CD4-positive, alpha-beta T cell treated with Interleukin-4 for 4 hours (primary cell): ENCODE measurements at places on chromosomes 7 and 10.

GRCh38 chr7:13508586-13508985 is 480.9 kb downstream of the ETV1 start:
- no peak for DNase-seq

- no peak for DNase-seq
Observed at GRCh38 chr10:71266147-71266917, 52.7 kb upstream of the SLC29A3 start.

DNA sequence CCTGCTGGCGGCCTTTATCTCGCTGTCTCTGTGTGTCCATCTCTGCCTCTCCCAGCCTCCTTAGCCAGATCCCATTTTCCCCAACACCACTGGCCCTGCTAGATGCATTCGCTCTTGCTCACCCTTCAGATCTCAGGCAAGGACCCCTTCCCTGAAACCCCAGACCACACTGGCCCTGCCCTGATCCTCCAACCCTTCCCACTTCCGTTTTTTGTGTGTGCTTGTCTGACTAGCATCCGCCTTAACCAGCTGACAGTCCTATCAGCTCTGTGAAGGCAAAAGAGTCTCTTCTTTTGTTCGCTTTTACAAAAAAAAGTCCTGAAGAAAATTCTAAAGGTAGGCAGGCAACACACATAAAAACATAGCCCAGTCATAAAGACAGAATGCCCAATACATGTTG is 28.7 kb downstream of the CHST15 start:
- DNase-seq: peak; percentile 48

- DNase-seq: no peak
Observed at GRCh38 chr7:127527561-127527960, 57.8 kb downstream of the GCC1 start.

- DNase-seq: no peak
Observed at GRCh38 chr7:14836571-14837189, 65.9 kb downstream of the DGKB start.

DNA sequence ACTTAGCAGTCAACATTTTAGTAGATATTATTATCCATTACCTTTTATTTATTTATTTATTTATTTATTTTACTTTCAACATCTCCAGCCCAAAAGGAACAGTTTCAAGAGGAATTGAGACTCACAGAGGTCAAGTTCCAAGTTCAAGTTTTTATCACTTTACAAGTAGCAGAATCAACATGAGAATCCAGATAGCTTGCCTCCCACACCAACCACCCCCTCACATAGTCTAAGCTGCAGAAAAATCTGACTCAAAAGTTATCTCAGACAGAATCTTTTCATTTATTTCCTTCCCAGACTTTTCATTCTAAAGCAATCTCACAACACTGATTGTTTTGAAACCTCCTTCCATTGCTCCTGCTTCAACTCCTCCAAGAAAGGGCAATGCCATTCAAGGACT is 129.6 kb downstream of the GRM3 start:
- no peak for DNase-seq

GRCh38 chr7:84462259-84462658 is 267.7 kb upstream of the SEMA3A start:
- DNase-seq: no peak

DNA sequence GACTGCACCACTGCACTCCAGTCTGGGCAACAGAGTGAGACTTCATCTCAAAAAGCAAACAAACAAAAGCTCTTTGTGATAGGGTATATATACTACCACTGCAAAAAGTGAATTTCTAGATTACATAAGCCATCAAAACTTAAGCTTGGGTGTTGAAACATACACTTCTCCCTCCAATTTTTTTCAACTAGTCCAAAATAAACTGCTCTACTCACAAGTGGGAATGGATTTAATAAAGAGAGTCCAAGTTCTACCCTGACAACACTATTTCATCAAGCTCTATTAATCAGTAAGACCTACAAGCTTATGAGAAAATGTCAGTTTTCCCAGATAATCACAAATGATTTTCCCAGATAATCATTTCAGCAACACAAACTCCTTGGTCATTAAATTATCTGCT is 82.7 kb downstream of the NT5C2 start:
- DNase-seq: no peak

DNA sequence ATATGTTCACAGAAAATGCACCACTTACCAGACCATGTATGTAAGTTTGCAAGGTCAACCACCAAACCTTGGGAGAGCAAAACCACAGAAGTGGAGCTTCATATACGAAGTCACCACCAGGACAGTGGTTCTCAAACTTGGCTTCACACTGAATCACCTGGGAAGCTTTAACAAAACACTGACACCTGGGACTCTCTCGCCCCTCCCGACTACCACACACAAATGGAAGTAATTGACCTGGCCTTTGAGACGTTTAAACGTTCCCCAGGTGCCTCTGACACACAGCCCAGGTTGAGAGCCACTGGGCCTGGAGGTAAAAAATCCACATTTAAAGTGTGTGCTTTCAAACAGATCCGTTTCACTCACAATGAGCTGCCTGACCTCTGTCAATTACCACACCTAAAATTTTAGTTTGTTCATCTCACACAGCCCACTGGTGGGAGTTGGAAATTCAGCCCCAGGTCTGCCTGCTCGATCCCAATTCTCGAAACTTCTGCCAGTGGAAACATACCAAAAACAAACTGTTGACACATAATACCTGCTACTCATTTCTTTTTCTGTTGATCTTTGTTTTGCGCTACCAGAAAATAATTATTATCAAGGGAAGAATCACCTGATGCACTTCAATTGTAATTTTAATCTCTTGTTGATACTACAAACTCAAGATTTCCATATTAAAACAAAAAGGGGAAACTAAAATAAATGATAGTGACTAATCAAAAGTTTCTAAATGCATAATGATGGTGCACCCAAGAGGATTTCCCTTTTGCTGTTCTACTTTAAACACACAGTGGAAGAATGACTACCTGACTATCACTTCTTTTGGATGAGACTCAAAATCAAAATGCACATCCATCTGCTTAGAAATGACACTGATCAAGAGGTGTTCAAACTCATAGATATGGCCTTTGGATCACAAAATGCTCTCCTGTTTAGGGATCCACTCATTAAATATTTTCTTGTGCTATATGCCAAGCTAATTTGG is 26.6 kb downstream of the CDNF start:
- no peak for DNase-seq

- DNase-seq: no peak
Observed at GRCh38 chr7:6365451-6365850, 82.3 kb downstream of the DAGLB start.

DNA sequence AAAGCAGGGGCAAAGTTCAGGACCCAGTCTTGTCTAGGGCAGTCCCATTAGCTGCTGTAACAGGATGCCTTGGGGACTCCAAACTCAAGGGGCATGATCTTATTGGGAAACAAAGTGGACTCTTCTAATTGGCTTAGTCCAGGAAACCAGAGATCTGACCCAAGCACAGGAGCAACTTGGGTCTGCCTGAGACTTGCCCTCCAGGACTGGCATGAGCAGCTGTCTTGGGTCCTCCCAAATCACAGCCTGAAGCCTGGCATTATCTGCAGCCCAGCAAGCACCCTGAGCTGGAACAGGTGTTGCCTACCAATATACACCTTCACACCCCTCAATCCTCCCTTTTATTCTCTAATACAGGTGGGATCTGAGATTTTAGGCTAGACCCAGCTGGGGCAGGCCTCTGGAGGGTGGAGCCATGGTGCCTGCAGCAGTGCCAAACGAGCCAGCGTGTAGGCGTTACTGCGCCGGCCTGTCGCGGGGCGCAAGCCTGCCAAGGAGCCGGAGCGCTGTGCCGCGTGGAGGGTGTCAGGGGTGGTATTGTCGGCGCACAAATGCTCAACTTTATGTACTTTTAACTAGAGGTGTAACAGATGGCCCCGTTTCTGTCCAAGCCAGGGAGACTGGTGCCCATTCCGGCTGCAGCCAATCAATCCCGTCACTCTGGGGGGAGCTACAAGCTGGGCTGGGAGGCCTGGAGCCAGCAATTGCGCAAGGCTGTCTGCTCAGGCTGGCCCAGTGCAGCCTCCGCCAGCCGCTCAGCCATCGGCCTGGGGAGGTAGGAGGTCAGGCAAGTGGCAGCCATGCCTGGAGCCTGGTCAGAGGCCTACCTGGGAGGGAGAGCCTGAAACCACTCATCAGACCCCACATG is 12.8 kb upstream of the LBX1 start:
- no peak for DNase-seq

- no peak for DNase-seq
Observed at GRCh38 chr10:94027197-94027596, 33.5 kb downstream of the PLCE1 start.

DNA sequence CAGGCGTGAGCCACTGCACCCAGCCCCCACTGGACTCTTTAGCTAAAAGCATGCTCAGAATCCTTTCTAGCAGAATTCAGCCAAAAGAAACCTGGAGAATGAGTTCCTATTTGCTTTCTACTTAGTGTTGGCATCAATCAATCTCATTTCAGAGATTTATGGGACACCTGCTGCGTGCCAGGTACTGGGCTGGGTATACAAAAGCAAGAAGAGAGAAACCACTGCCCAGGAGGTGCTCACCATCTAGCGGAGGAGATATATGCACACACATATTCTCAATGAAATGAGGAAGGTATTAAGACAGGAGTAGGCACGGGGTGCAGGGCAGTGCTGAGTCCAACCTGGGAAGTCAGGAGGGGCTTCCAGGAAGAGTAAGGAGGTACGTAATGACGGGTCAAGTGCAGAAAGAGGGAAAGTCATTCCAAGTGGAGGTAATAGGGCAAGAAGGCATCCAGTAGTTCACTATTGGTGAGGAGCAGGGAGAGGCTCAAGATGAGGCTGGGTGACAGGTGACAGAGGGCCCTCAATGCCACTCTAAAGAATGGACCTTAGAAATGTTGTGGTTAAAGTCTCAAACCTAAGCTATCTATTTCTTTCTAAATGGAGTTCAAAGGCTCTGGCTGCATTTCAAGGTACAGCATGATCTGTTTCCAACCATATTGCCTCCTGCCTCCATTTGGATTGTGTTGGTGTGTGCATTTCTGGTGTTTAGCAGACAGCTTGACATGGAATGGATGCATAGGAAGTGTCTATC is 22.1 kb downstream of the ABLIM1 start:
- DNase-seq: no peak

DNA sequence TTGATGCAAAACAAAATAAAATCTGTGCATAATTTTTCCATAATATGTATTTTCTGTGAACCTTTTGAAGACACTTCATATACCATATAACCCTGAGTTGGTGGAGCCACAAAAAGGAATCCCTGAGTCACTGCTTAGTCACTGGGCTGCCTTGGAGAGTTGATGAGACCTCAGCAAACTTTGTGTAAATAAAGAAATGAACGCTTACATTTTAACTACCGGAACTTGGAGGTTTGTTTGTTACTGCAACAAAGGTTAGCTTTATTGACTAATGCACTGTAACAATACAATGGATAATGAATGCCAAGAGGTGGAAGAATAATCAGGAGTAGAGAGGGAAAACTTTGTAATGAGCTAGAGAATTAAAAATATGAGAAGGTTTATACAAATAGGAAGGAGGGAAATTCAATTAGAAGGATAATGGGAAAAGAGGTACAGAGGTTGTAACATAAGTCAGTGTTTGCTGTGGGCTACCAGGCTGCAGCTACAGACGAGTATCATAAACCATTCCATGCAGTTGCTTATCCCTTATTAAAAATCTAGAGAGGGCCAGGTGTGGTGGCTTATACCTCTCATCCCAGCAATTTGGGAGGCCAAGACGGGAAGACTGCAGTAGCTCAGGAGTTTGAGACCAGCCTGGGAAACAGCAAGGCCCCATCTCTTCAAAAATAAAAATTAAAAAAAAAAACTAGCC is 1042.1 kb downstream of the TYW1 start:
- DNase-seq: no peak

DNA sequence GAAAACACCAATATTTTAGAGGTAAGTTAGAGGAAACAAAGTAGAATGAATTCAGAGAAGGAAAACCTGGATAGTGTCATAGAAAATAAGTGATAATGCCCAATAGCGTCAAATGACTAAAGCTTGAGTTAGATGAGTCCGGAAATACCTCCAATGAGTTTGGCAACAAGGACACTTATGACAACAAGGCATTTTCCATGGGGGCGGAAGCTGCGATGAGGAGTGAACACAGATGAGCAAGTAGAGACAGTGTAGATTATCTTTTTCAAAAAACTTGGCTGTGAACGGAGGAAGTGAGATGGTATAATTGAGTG is 383 bp upstream of the R3HCC1L start:
- no peak for DNase-seq

DNA sequence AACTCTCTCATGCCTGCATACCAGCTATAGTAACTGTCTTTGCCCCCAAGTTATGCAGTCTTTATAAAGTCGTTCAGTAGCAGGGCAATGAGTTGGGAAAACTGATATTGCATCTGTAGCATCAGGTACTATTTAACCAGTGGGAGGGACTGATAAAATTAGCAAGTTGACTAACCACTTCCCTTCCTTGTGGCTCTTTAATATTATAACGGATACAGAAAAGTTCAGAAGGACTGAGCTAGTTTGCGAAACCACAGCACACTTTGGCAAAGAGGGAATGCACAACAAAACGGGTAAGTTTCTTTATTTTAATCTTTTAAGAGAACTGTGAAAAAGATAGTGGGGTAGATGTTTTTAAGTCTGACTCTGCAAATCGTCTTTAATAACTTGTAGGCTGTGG is 205.3 kb upstream of the HDAC9 start:
- DNase-seq: peak; percentile 23

GRCh38 chr7:157525491-157525915 is 188.7 kb downstream of the DNAJB6 start:
- DNase-seq: no peak

GRCh38 chr10:116151076-116151475 is 121.9 kb downstream of the GFRA1 start:
- no peak for DNase-seq

DNA sequence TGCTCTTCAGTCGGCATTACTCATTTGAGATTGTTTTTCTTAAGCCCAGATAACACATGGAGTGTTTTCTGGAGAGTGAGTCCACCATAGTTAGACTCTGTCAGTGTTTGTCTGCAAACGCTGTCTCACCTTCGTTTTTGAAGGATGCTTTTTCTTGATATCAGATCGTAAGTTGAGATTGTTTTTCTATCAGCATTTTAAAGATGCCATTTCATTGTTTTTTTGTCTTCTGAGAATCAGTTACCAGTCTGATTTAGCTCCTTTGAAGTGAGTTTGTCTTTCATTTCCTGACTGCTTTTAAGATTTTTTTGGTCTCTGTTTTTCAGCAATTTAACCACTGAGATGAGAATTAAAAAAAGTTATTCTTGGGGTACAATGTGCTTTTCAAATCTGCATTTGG is 137.4 kb downstream of the WDR37 start:
- DNase-seq: no peak

DNA sequence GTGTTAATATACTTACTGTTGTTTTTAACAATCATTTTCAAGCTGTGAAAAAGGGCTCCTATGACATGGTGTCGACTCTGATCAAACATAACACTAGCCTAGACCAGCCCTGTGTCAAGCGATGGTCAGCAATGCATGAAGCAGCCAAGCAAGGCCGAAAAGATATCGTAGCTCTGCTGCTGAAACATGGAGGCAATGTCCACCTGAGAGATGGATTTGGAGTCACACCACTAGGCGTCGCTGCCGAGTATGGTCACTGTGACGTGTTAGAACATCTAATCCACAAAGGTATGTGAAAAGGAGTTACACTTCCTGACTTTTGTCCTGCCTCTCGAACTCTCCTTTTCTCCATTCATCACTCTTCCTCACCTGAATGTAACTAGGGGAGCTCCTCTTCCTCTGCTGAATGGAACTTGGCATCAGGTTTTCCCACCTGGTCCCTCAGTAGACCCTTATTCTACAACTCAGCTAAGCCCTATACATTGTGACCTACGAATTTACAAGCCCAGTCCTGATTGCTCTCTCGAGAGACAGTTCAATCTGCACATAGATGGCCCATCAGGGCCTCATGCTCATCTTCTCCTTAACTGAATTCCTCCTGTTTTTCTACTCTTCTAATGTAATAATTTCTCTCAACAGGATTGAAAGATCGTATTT is 23.0 kb downstream of the ASB15 start:
- peak; percentile 52 for DNase-seq
